ENCODE measurements at places on chromosomes 5 and 9.

- no peak for DNase-seq
These were observed 476.0 kb upstream of the CD180 start for GRCh38 chr5:67672636-67673035.

GRCh38 chr5:135008556-135008955, 25.5 kb downstream of the PITX1 start:
- no peak for DNase-seq

DNA sequence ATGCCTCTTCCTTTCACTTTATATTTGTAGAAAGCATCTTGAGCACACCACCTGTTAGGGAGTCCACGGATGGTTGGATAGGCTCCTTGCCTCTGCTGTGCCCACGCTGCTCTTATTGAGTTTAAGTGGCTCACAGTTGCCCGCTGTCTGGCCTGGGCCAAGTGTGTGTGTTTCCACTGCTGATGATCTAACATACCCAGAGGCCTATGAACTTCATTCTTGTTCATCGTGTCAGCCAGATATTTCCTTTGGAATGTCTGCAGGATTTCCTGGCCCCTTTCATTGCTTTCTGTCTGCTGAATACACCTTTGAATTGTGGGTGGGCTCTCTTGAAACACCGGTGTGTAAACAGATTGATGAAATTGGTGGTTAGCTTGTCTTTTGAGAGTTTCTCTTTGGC, 46.6 kb downstream of the MVB12B start:
- DNase-seq, result no peak

- DNase-seq, result no peak
These were observed 87.7 kb downstream of the GALNT10 start for GRCh38 chr5:154278186-154278585.

- DNase-seq, result no peak
These were observed 186.2 kb downstream of the SNX18 start for GRCh38 chr5:54703565-54704255.

DNA sequence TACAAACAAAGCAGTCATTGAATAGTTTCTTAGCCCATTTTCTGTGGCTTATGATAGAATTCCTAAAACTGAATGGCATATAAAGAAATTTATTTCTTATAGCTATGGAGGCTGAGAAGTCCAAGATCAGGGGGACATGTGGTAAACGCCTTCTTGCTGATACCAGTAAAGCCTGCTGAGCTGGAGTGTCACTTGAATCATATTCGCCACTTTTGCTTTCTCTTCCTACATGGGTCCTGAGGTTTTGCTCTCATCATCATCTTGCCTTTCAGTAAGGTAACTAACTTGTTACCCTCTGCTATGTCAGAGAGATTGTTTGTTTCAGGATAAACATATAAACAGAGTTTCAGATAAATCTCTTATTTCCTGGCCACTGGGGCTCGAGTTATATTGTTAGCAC, 203.3 kb upstream of the DMRT1 start:
- DNase-seq, result no peak

- no peak for DNase-seq
These were observed 3.3 kb downstream of the SLC46A2 start for GRCh38 chr9:112887381-112887780.

DNA sequence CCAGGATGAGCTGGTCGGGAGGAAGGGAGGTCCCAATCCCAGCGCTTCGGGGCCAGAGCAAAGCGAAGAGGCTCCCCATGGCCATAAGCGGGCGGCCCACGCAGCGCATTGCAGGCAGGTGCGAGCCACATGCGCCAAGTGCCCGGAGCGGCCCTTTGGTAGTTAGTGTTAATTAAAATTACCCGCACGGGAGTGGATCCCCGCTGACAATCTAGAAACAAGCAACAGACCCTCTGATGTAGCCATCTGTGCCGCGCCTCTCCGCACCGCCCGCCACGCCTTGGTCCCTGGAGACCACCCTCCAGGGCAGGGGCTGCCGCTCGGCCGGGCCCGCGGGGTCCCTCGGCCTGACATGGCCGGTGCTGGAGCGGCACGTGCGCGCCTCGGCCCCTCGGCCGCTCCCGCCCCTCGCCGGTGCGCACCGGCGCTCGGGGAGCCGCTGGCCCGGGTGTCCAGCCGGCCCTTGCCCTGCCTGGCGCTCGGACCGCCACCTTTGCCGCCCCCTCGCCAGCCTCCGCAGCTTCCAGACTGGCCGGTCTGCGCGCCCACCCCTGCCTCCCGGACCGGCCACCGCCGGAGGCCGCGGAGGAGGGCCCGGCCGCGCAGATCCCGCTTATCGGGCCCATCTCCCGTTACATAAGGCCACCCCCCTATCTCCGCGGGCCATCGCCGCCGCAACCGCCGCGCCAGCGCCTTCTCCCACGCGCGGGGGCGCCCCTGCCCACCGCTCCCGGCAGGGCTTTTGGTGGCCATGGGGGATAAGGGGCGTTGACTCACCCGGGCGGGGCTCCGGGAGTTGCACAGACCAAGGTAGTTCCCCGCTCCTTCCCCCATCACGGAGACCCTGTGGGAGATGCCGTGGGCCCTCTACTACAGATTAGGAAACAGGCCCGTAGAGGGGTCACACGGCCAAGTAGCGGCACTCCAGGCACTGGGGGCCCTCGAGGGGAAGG, 1.9 kb upstream of the IL13 start:
- peak; percentile 31 for DNase-seq

- DNase-seq, result no peak
These were observed 487.8 kb upstream of the NUDT12 start for GRCh38 chr5:104050436-104050835.

GRCh38 chr9:34701769-34702736, 7.9 kb downstream of the CCL21 start:
- peak; percentile 62 for DNase-seq

- no peak for DNase-seq
These were observed 5.2 kb downstream of the DNM1 start for GRCh38 chr9:128208386-128208785.

GRCh38 chr5:38465702-38466423, 90.6 kb downstream of the LIFR start:
- no peak for DNase-seq

GRCh38 chr9:68998385-68998784, 15.5 kb downstream of the PRKACG start:
- no peak for DNase-seq

DNA sequence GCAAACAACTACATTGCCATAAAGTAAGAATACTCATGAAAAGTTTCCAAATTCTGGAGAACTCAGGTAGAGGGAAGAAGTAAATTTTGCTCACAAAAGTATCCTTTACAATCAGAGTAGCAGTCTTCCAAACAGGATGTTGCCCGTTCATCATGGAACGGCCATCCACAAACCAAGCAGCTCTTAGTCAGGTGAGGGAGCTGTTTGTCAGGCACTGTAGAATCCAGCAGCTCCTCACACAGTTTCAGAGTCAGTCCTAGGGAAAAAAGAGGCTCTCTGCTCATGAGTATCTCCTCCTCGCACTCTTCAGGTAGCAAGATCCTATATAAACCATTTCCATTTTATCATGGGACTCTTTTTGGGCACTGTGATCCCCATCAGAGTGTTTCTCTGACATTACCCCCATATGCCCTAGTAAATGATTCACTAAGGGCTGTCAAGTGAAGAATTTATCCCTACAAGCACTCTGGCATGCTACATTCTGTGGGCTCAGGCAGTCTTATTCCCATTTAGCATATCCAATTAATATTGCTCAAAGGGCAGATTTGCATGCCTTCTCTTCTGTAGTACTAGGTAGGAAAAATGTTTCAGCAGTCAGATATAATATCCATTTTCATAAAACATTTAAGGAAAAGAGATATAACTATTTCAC, 97.9 kb downstream of the WDR41 start:
- DNase-seq, result no peak

GRCh38 chr9:99464568-99464967, 242.5 kb downstream of the SEC61B start:
- DNase-seq, result no peak

DNA sequence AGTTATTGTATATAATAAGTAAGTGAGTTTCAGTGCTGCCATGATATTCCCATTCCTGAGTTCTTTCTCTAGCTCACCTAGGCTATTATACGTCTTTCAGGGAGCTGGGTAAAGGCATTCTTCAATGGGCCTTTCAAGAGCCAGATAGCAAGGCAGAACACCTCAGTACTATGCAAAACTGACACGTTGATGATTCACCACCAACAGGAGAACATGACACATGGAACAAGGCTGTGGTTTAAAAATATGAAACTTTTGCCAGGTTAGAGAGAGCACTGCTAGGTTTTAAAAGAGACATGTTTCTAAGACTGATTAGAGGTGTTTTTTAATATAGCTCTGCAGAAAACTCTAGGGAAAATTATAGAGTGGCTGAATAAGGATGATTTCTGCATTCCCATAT, 95.9 kb downstream of the UGCG start:
- DNase-seq, result no peak

- no peak for DNase-seq
These were observed 11.3 kb downstream of the IL4 start for GRCh38 chr5:132684922-132685720.

DNA sequence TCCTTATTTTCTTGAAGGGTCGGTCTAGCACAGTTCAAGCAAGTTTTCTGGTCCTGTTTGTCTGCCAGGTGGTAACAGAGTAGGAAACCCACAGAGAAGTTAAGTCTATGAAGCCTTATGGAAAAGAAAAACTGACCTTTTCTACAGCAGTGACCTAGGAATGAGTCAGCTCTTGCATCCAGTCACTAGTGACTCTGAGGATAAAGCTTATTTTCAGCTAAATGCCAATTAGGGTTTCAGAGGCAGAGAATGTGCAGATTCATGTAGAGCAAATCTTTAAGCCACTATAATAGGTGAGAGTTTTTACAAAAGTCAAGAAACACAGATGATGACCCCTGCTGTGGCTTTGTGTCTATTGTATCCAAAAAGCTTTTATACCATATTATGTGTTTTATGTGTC, 100.7 kb downstream of the CWC27 start:
- no peak for DNase-seq

DNA sequence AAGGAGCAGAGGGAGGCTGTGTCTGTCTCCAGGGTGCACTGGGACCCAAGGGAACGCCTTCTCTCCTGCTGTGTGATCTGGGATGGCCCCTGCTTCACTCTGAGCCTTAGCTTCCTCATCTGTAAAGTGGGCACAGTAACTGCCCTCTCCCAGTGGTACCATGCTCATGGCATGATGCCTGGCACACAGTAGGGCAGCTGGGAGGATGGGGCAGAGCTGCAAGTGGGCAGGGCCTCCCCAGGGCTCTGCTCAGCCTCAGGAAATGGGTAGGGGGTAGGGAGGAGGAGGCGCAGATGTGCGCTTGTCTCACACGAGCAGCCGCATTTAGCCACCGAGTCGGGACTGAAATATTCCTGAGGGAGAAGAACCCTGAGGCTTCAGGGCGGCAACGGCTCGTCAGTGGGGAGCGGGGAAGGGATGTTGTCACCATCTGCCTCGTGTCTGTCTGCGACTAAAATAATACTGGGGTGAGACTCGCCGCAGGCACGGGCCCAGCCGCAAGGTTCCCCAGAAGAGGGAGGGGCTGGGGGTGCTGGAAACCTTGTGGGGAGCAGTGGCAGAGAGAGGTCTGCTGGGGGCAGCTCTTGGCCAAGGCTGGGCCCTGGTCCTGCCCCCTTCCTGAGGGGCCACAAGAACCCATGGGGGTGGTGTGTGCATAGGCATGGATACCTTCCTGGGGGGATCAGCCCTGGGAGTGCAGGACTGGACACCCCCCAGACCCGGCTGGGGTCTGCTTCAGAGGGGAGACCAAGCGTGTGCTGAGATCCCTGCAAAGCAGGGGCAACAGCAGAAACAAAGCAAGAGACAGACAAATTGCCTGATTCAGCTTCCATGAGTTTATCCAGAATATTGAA, 55.2 kb upstream of the PSD2 start:
- no peak for DNase-seq

GRCh38 chr9:87813119-87813463, 69.6 kb upstream of the SPATA31E1 start:
- no peak for DNase-seq

DNA sequence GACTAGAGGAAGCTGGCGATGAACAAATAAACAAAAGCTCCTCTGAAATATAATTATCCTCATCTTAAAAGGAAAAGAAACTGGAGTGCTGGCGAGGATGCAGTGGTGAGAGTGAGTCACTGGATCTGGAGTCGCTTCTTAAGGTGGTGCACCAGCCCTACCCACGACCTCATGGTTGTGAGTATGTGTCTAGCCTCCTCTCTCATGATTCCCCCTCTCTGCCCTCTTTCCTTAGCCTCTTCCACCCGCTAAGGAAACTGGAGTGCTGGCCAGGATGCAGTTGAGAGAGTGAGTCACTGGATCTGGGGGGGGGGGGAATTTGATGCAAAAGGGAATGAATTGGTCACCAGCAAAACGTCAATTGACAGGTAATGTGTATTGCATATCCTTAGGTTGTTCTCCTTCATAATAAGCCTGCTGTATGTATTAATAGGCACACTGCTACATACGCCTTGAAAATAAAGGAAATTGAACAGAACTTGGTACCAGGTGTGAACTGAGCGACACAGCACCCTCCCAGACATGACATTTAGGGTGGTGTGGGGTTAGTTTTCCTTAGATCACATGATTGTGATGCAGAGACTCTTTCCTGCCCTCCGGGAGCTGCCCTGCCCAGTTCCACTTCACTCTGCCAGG, 36.3 kb upstream of the EBF1 start:
- DNase-seq, result no peak

DNA sequence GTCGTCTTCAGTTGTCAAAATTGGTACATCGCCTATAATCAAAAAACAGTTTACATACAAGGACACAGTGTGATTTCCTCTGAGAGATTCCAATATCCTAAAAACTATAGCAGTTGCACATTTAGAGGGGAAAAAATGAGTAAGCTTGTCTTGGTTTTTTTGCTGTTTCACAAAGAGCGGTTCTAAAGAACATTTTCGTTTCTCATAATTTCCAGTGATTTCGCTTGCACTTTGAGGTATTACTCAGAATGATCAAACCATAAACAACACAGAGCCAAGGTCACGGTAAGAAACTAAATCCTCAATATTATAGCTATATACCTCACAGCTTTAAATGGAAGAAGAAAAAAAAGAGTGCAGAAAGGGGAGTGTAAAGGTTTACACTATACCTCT, 861 bp downstream of the MTX3 start:
- no peak for DNase-seq

DNA sequence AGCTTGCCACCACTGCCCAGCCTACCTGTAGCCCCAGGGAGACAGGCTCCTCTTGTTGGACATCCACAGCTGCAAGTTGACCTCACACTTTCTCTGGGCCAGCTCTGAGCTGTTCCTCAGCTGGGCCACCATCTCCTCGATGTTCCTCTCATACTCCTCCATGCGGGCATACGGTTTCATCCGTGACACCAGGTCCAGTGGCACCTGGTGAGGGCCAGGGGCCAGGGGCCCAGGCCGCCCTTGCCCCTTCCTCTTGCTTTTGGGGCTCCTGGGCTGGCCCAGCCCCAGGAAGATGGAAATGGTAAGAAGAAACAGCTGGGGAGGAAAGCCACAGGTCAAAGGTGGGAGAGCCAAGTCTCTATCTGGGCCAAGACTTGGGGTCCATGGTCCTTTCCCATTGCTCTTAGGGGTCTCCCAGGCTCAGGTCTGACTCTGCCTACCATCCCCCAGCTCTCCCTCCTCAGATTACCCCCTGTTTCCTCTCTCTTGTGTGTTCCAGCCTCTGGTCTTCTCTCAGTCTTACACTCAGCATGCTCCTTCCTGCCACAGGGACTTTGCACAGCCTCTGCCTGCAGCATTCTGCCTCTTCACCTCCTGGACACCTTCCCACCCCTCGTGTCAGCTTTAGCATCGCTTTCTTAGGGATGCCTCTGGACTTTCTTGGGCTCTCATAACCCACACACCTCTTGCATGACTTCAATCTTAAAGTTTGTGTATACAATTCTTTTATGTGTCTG, 2.2 kb downstream of the IL17B start:
- no peak for DNase-seq

Data from stimulated activated CD8-positive, alpha-beta memory T cell treated with anti-CD3 and anti-CD28 coated beads, Interleukin-2, amount 100 ng/mL, for 1 hour (primary cell).